ENCODE measurements at places on chromosomes 3 and 15.

DNA sequence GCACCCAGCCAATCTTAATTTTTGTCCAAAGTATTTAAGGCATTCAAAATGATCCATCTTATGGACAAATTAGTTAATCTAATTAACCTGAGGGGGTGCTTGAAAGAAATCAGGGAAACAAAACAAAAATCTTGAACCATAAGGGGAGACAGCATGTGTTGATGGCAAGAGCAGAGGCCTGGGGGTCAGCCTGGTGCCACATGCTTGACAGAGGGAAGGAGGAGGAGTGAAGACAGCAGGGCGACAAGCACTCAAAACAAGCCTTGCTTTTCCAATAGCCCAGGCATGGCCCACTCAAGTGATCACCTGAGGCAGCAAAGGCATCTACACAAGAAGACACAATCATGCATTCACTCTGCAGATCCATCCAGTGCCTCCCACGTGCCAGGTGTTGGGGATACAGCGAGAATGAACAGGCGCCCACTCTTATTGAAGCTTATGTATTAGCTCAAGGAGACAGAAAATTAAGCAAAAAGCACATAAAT, 25.0 kb upstream of the MGLL start:
- no peak for DNase-seq

DNA sequence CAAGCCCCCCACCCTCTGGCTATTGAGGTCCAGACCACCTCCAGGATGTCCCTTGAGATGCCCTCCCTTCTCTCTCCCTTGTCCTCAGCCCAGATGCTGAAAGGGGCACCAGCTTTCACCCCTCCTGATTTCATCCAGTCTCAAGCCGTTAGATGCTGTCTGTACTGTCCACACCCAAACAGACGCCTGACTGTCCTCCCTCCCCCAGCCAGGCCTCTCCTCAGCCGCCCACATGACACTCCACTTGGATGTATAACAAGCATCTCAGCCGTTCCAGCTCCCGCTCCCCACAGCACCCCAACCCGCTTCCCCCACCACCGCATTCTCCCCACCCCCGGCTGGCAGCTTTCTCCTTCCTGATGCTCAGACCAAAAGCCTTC, 25.0 kb upstream of the CYP11A1 start:
- no peak for DNase-seq

DNA sequence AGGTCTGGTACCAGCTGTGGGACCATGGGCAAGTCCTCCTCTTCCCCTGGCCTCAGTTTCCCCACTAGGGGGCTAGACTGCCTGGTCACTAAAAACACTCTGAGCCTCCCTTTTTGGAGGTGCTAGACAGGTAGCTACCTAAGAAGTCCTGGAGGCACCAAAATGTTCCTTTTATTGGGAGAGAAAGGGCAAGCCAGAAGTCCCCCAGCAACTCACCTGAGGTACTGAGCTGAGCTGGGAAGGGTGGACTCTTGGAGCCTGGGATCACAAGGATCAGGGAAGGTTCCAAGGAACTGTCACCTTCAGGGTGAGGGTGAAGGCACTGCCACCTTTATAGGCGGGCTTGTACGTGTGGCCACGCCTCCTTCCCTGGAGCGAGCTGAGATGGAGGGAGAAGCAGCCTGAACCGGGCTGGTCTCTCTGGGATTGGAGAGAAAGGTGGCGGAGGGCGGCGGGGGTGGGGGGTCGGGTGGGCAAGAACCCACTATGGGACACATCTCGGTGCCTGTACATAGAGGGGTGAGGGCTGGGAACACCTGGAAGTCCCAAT, at the start of gene CYP1A1:
Gene CYP1A1, minus strand, starts transcription at position 304 of the 550 bp plus-strand sequence. CDS start 2,431 bp downstream, outside the sequence.
- peak; percentile 31 for DNase-seq

GRCh38 chr15:45449916-45450867, 71.8 kb upstream of the GATM start:
- DNase-seq = no peak

GRCh38 chr3:101414121-101414520, 93.7 kb upstream of the IMPG2 start:
- no peak for DNase-seq

DNA sequence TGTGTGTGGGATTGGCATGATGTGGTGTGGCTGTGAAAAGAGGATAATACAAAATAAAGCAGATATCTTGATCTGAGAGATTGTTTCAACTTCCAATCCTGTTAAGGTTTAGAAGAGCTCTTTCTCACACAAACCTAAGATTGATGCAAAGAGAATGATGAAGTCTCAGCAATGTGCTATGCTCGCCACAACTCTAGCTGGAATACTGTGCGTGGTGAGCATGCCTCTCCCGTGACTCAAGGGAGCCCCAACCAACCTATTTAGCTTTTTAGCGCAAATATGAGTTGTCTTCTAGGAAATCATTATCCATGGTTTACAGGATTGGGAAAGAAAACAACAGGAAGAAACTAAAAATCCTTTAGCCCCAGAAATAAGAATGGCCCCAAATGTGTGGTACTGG, 28.5 kb downstream of the BTLA start:
- DNase-seq = peak; percentile 13

GRCh38 chr3:12932754-12933153, 91.4 kb upstream of the RPL32 start:
- DNase-seq = no peak

DNA sequence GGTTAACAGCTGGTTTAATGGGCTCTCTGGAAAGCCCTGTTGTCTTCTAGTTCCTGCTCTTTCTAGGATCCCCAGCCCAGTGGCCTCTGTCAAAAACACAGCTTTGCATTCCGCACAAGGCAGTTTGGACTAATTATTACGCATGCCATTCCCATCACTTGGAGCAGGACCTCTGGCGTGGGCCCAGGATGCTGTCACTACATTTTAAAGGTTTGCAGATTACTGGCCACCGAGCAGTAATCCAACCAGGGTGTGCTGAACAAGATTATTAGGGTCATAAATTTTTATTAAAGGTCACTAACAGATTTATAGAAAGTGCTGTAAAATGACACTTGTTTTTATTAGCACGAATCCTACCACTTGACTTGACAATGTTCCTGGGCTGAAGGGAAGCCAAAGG, 143.6 kb upstream of the SLC6A11 start:
- no peak for DNase-seq

DNA sequence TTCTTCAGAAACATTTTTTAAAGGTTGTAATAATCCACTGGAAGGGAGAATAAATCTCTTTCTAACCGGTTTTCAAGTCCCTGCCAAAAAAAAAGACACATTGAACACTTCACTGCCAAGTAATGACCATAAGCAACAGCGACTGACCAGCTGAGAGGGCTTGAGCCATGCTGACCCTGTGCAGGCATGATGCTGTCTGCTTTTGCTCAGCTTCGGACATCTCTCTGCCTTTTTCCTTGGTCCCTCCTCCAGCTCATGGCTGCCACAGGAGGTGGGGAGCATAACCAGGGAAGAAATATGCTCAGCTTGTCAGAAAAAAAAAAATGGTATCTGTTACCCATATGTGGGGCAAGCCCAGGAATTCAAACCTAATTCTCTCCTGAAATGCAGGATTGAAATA, 1.5 kb downstream of the IGSF10 start:
- DNase-seq = no peak

DNA sequence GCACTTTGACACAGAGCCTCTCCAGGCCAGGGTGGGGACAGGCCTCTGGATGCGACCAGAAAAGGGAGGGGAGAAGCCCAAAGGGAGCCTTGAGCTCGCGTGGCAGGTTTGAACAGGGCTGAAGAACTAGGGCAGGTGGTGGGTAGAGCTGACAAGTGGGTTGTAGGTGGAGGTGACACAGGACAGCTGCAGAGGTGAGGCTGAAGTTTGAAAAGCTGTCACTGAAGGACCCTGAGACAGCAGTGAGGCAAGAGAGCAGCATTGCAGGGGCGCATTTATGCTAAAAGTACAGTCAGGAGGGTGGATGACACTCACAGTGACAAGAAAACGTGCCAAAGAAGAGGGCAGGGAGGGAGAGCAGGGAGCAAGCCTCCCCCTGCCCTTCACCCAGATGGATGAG, 21.8 kb upstream of the EPB42 start:
- DNase-seq = no peak

DNA sequence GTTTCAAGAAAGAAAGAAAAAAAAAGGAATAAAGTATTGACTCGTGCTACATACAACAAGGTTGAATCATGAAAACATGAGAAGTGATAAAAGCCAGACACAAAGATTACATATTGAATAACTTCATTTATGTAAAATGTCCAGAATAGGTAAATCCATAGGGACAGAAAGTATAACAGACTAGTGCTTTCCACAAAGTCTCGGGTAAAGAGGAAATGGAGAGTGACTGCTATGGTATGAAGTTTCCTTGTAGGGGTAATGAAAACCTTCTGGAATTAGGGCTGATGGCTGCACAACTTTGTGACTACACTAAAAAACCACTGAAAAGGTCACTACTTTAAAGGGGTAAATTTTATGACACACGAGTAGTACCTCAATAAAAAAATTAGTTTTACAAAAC, 13.0 kb downstream of the LRRFIP2 start:
- no peak for DNase-seq

GRCh38 chr3:157175691-157176507, 16.0 kb upstream of the CCNL1 start:
- peak; percentile 22 for DNase-seq

GRCh38 chr3:132350814-132351213, 33.6 kb downstream of the ACP3 start:
- DNase-seq = no peak

- DNase-seq = no peak
Measured at GRCh38 chr15:97661796-97662195, 298.7 kb upstream of the ARRDC4 start.

DNA sequence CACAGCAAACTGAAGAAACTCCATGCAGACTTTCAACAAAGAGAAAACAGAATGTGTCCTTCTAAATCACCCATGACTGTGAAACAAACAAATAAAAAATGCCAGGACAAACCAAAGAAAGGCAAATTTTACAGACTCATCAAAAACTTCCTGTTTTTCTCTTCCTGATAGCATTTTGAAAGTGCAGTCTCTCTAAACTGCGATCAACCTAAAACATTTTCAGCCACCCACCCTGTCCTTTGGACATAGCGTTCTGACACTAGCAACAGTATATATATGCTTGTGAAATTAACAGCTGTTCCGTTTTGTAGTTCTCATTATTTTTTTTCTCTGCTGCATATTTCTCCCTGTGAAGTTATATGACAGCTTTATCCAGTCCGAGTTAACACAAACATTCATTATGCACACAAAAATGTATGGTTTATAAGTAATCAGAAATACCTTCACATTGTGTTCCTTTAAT, 151.7 kb downstream of the FBN1 start:
- DNase-seq = no peak

- DNase-seq = no peak
Measured at GRCh38 chr3:83482402-83483070, 1476.3 kb upstream of the CADM2 start.

- no peak for DNase-seq
Measured at GRCh38 chr15:81485806-81486205, 111.8 kb upstream of the TMC3 start.

DNA sequence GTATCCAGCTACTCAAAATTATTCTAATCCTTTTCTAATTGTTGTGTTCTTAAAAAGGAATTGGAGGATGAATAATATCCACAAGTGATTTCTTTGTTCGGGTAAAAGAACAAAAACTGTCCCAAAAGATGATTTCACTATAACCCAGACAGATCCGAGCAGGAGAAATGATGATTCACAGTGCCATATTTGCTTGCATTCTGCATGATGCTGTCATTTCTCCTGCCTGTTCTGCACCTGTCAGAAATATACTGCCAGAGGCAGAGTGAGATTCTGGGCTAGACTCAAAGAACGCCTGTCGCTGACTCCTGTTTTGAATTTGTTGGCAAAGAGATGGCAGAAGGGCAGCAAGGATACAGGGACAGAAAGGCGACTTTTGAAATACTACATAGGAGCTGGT, 34.7 kb upstream of the SLC24A5 start:
- peak; percentile 4 for DNase-seq

DNA sequence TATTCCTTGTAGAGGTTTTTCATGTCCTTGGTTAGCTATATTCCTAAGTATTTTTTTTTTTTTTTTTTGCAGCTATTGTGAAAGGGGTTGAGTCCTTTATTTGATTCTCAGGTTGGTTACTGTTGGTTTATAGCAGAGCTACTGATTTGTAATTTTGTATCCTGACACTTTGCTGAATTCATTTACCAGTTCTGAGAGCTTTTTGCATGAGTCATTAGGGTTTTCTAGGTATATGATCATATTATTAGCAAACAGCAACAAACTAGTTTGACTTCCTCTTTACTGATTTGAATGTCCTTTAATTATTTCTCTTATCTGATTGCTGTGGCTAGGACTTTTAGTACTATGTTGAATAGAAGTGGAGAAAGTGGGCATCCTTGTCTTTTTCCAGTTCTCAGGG, 737.4 kb downstream of the ZNF385D start:
- DNase-seq = no peak

DNA sequence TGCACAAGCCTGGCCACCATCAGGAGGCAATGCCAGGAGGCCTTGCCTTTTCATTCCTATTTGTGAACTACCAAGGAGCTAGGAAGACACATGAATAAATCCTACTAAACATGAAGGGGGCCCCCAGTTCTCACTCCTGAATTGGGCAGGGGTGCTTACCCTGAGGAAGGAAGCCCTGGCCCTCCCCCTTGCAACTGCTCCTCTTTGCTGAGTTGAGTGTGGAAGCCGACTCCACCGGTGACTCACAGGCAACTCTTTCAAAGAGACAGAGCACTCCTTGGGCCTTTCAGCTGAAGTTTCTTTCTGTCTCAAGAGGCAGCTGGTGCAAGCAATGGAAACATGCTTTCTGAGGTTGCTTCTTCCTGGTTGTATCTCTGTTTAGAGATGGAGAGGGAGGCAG, 1.7 kb downstream of the GABRG3 start:
- peak; percentile 45 for DNase-seq

GRCh38 chr15:61660579-61660978, 399.7 kb downstream of the VPS13C start:
- DNase-seq = no peak

- no peak for DNase-seq
Measured at GRCh38 chr15:99115300-99116215, 10.7 kb downstream of the SYNM start.

DNA sequence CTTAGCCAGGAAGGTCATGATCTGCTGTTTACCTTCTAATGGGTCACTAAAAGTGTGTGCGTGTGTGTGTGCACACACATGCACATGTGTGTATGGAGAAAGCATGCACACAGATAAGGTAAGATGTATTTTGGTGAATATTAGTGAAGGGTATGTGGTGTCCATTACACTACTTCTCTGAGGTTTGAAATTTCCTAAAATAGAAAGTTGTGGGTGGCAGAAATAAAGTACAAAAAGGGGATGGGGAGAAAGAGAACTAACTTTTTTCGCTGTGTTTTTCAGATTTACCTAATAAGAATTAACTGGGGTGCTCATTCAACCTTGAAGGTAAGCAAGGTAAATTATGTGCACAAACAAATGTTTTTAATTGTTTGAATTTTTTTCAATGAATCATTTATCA, 24.4 kb upstream of the NR2E3 start:
- no peak for DNase-seq

DNA sequence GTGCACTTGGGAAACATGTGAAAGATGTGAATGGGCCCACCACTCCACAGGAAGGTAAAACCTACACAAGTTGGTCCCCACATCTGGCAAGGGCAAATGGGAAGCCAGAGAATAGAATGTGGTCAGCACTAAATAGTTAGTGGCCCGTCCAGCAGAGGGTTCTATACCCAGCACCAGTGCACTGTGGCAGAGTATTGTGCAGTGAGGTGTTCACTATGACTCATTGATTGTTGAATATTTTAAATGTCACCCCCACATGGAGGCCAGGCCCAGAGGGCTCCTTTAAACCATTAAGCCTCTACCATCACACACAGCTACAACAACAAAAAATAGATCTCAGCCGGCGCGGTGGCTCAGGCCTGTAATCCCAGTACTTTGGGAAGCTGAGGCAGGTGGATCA, 11.7 kb downstream of the FRMD5 start:
- no peak for DNase-seq

GRCh38 chr3:88963003-88963402, 144.4 kb upstream of the EPHA3 start:
- DNase-seq = no peak

Measured in urothelium cell line (cell line).